Stimulated activated CD4-positive, alpha-beta T cell treated with anti-CD3 and anti-CD28 coated beads, Interleukin-4, amount 100 ng/mL, for 24 hours (primary cell): ENCODE measurements at places on chromosomes 2 and 18.

DNA sequence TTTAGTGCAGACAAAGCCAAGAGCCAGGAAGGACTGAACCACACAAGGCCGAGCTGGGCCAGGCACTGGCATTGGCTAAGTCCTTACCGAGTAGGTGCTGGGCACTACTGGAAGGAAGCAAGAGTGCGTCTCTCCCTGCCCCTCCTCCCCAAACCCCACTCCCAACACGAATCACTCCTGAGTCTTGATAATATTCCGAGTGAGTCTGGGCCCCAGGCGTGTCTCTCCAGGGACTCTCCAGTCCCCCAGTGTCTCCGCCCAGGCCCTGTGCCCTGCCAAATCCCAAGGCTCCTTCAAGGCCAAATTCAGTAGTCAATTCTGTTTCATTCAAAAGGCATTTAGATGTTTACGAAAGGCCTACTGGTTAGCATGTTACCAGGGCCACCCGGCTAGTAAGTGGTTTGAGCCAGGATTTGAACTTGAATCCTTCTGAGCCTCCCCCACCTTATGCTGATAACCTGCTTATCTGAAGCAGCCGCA lies 82.8 kb downstream of the GLI2 start:
- DNase-seq = no peak

DNA sequence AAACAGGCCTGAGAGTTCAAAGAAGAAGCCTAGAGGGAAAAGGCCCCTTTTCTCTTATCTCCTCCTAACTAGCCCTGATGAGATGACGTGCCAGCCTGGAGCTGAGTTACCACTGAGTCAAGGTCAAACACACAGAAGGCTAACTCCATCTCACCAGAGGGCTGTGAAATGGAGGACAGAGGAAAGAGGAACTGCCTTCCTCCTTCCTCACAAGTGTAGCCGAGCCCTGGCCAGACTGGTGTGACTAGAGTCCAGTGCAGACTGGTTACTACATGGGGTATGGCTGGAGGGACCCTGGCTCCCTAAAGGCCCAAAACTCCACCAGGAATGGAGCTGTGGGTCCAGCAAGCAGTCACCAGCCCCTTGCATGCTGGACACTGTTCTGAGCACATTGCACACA lies 35.7 kb upstream of the GYPC start:
- no peak for DNase-seq

DNA sequence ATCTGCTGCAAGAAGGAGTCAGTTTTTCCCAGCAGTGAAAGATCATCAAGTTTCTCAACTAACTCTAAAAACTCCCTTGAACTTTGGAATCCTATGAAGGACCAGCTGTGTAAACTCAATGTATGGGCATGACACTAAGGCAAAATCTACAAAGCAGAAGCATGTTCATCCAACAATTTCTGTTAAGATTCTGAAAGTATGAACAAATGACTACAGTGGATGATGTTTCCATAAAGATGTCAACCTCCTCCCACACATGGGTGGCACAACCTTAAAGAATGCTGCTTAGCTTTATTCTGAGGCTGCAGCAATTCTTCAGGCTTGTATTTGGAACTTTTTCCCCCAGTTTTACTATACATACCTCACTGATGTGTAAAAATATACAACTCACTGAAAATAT lies 47.2 kb downstream of the WDR33 start:
- no peak for DNase-seq

DNA sequence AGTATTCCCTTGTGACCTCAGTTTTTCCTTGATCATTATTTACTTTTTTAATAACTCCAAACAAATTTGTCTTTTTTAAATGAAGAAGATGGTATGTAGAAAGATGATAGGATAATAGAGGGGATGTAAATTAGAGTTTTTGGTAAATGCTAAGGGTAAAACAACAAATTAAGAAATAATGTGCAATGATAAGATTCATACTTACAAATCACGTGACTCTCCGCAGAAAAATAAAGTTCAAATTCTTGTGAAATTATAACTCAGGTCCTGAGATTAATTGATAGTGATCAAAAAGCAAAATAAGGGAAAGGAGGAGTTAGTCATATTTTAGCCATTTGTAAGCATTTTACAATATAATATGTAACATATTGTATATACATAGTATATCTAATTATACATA lies 304.1 kb upstream of the KCNH7 start:
- no peak for DNase-seq

DNA sequence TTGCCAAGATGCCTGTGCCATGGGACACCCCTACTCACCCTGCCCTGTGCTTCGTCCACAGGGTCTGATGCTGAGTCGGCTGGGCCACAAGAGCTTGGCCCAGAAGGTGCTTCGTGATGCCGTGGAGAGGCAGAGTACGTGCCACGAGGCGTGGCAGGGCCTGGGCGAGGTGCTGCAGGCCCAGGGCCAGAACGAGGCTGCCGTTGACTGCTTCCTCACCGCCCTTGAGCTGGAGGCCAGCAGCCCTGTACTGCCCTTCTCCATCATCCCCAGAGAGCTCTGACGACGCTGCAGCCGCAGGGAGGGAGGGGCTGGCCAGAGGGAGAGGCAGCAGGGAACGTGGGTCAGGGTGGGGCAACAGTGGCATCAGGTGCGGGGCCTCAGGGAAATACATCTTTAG lies 81.5 kb downstream of the STPG4 start:
- no peak for DNase-seq

GRCh38 chr2:73614105-73614504 lies 28.1 kb downstream of the NAT8 start:
- DNase-seq = no peak

- DNase-seq = no peak
Observed at GRCh38 chr2:153770359-153770991, 101.2 kb upstream of the GALNT13 start.

DNA sequence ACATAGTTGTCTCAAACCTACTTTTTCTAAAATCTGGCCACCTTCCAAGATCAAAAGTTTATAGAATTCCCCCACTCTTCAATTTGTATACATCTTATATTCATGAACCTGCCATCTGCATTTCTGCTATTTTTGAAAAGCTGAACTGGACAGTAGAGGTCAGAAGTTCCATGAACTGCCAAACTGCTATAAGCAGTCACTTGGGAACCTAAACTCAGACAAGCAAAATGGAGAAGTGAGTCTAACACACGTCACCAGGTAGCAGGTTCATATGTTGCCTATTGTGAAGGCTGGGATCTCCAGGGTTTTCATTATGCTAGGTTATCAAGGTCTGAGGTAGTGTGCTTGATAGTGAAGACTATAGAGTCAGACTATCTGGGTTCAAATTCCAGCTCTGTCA lies 2.0 kb upstream of the MYO1B start:
- DNase-seq = no peak

GRCh38 chr2:150133623-150134022 lies 353.8 kb downstream of the RND3 start:
- no peak for DNase-seq
